Right cardiac atrium (tissue), 5 donors: ENCODE measurements at places on chromosomes 4 and X. TPM values are rescaled to one million over a fixed set of nuclear protein-coding genes. Genes with fewer than 3 reads are reported as not detected.

GRCh38 chr4:78369679-78370078 lies 181.9 kb upstream of the ANXA3 start:
- no peak for DNase-seq

DNA sequence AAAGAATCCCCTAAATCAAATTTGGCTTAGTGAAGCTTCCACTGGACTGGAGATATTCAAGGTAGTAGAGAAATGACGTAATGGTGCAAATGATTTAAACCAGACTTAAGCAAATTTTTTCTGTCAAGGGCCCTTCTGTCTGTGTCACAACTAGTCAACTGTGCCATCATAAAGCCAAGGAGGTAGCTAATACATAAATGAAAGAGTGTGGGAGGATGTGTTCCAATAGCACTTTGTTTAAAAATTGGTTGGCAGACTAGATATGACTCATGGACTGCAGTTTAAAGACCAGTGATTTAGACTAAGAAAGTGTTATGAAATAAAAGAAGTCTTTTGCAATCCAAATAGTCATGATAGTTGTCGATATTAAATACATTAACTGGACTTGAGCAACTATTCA lies 24.3 kb upstream of the TEX13C start:
- no peak for DNase-seq

DNA sequence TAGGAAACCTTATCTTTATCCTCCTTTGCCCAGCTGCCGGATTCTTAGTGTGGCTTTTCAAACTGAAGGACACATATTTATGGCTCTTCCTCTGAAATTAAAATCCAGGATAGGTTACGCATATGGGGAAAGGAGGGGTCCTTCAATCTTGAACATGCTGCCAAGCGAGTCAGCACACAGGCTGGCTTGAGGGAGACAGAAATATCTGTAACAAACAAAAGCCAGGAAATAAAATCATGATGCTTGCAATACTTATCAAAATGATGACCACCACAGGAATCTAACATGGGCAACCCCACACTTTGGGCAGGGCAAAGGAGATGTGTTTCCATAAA lies 196.4 kb upstream of the LDB2 start:
- no peak for DNase-seq

- DNase-seq: no peak
Observed at GRCh38 chr4:150600812-150601445, 19.0 kb downstream of the MAB21L2 start.

DNA sequence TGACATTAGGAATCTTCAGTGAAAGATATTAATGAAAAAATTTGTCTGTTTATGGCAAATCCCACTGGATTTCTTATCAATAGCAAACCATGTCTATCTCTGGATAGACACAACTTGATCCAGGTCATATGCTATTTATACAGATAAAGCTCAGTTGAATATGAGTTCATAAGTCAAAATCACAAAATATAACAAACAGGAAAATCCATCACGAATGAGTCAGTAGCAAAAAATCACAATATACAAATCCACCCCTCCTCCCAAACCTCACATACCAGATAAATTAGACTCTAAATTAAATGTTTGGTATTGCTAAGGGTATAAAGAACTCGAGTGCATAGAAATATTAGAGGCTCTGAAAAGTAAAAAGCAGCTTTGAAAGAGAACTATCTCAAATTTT lies 420.5 kb downstream of the TLL1 start:
- no peak for DNase-seq

- DNase-seq: no peak
Observed at GRCh38 chrX:49066278-49066677, 7.5 kb downstream of the CCDC120 start.

DNA sequence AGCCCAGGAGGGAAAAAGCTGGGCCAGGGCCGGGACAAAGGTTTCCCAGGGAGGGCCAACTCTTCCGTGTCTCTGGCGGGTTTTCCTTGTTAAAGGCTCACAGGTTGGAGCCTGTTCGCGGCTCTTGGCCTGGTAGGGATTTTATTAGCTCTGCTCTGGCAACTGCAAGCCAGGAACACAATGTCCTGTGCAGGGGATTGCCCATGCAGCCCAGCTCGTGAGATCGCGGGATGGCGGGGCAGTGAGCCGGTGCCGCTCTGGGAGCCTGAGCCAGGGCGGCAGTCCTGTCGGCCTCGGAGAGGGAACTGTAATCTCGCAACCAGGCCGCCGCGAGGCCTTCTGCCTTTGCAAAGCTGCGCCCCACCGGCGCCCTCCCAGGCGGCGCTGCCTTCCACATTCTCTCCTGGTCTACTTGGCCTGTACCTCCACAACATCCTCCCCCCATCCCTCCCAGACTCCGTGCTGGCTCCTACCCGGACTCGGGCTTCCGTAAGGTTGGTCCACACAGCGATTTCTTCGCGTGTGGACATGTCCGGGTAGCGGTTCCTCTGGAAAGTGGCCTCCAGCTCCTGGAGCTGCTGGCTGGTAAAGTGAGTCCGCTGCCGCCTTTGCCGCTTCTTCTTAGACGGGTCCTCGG lies 2.1 kb downstream of the PITX2 start:
- DNase-seq: no peak

GRCh38 chrX:113059714-113060113 lies 219.1 kb upstream of the AMOT start:
- DNase-seq: peak; percentile 34

DNA sequence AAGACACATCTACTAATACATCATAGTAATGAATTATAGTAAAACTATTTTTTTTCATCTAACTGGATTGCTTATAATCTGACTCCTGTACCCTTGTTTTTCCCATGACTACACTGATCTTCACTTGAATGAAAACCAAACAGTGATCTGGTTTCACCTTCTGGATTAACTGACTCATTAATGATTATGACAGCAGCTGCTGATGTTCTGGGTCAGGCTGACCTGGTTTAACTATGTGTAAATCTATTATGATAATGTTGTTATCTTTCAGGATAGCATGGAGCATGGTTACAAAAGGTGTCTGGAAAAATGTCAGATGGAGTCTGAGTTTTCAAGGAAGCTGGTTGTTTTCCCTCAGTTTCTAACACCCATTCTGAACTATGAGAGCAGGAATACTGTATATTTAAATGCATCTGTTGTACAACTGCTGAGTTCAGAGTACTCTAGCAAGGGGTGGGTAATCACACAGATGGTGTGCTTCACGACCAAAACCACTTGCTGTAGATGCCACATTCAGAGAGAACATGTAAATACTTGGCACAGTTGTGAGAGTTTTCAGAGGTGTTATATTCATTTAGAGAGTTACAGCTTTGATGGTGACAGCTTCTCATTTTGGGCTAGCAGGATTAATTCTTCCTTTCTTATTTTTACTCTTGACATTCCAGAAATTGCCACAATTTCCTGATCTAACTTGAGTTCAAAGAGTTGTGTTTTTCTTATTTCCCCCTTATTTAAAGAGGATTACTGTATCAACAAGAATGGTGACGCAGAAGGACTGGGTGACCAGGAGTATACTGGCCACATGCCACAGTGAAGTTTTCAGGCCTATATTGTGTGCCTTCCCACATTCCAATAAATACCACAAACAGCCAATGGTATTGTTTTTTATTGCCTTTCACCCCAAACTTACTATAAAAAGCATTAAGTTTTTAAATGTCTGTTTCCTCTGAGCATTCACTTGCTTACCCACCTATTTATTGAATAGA lies 249.7 kb upstream of the TET2 start:
- no peak for DNase-seq

The SPANXD gene
- total RNA-seq: not detected

The SMARCA1 gene
- 35.6 TPM for total RNA-seq
